ENCODE measurements at places on chromosomes 6 and 20.

- DNase-seq: no peak
Measured at GRCh38 chr6:18388942-18389341, 1.8 kb downstream of the RNF144B start.

DNA sequence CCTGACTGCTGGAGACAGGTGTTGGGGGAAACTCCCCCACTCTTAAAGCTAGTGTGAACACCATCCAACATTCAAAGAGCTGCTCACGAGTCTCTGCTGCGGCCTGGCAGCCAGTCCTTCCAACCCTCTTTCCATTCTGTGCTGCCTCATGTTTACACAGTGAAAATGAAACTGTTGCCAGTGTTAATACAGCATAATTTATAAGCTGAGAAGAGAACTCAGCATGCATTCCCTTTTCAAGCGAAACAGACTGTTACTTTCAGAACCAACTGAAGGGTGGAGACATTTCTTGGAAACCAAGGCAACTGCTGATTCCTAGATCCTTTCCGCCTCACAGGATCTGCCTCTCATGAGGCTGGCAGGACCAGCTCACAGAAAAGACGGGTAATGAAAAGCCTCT lies 533.8 kb upstream of the ID4 start:
- no peak for DNase-seq

DNA sequence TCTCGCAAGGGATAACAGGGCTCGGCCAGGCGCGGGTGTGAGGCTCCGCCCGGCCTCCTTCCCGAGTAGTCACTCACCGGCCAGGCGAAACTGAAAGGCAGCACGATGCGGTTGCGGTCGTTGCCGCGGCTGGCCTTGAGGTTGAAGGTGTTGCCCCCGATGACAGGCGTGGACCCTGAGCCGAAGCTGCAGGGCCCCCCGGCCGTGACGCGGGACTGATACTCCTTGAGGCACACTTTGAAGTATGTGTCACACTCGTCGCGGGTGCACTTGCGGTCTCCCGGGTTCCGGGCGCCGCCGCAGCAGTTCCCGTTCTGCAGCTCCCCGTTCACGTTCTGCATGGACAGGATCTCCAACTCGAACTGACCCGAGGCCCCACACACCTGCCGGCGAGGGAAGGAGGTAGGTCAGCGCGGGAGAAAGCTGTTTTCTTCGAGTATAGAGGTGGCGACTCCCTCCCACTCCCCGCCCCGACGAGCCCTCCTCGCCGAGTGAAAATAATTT lies 1.1 kb downstream of the JAG1 start:
- peak; percentile 55 for DNase-seq

DNA sequence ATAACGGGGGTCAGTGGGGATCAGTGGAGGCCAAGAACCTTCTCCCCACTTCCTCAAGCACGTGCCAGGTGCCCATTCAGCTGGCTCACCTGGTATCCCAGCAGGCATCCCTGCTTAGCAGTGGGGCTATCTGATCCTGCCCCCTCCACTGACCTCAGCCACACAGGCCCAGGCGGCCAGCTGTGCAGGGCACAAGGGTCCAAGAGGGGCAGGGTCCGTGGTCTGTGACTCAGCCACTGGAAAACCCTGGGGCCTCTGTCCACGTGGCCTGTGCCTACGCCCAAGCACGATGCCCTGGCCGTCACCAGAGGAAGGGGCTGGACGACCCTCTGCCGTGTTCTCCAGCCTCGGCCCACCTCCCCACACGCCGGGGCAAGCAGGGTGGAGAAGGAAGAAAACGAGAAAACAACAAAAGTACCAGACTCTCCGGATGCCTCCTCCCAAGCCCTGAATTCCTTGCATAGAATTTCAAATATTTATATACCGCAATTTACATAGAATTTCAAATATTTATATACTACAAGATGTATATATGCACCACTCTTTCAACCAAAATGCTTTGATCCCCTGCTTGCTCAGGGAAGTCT lies 12.1 kb downstream of the PXDC1 start:
- DNase-seq: no peak

DNA sequence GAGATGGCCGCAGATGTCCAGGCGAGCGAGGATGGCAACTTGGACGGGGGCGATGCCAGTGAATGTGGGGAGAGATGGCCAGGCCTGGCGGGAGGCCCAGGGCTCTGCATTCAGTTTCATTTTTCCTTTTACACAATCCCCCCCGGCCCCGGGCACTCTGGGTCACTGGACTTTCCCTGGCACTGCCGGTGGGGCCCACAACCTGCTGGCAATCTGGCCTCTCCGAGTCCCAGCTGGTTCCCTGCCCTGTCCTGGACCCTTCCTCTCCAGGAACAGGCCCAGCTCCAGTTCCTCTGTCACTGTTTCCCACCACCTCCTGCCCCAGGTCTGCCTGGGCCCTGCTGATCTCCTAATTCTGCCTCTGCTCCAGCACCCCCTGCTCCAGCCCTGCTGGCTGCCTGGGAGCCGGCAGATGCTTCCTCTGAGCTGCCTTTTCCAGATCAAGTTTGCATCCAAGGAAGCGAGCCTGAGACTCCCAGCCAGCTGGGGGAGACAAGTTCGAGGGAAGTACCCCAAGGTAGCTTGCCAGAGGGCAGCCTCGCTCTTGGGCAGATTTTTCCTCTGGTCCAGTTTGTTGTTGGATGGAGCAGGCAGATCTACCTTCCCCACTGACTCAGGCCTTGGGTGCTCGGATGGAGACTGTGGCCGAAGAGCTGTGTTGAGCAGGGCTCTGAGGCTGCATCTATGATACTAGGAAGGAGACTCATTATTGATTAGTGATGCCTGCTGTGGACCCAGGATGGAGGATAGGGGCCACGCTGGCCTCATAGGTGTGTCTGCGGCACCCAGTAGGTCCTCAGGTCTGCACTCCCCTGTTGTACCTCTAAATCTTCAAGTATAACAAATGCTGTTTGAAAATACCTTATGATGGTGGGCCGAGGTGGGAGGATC lies 83.2 kb downstream of the CEBPB start:
- no peak for DNase-seq

GRCh38 chr6:73691512-73691911 lies 4.5 kb upstream of the CD109 start:
- DNase-seq: no peak

DNA sequence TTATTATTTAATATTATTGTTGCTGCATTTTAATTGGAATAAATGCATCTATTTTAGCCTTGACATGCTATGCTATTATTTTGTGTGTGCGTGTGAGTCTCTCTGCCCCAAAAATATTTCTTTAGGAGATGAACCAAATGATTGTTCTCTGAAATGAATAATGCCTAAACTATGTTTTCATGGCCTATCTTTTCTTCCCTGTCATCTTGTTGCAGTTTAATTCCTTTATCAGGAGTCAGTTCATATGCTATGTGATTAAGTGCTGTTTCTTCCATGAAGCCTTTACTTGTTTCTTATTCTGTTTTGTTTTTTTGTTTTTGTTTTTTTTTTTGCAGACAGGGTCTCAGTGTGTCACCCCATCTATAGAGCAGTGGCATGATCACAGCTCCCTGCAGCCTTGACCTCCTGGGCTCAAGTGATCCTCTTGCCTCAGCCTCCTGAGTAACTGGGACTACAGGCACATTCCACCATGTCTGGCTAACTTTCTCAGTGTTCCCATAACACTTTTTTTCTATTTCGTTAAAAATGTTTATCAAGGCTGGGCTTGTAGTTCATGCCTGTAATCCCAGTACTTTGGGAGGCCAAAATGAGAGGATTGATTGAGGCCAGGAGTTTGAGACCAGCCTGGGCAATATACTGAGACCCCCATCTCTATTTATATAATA lies 25.7 kb downstream of the TPX2 start:
- DNase-seq: no peak

- DNase-seq: no peak
Measured at GRCh38 chr6:23412770-23413169, 713.2 kb upstream of the NRSN1 start.

DNA sequence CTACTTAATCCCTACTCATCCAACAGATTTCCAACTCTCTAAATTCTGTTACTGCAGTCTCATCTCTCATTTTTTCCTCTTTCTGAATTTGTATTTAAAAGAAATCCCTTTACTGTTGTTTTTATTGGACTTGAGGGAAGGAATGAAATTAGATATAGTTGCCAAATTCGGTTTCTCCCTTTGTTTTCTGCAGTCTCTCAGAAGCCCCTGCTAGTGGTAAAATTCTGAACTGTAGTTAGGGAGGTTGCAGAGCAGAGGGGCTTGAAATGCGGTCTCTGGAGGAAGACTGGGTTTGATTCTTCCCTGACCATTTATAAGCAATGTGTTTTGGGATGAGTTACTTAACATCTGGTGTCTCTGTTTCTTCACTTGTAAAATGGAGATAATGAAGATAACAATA lies 106.3 kb upstream of the TBX18 start:
- no peak for DNase-seq

DNA sequence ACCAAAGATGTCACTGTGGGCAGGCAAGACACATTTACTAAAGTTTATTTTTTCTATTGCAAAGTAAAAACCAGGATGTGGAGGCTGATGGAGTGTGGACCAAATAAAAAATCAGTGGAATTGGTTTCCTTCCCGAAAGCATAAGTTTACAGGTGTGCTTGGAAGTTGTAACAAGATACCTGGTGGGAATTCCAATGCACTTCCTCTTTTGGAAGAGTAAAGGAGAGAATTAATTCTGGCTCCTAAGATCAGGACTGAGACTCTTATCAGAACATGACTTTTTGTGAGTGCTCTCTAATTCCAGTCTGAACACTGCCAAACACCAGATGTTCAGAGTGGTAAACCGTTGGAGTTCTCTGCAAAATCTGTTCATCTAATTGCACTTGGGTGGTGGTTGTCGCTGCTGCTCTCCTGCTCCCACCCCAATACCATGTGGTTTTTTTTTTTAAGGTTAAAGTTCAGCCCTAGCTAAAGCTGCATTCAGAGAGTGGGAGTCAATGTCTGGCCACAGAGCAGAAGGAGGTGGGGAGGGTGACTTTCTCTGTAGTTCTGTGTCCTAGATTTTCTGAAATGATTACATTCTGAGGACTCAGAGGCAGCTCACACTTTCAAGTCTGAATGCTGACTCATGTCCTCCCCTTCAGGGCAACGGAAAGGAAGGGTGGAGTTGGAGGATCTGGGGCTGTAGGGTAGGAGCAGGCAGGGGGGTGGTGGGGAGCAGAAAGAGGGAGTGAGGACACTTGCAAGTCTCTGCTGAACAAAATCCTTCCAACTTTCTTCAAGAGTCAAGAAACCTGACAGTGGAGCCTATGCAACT lies 275.8 kb upstream of the PRDM1 start:
- peak; percentile 73 for DNase-seq

- DNase-seq: no peak
Measured at GRCh38 chr6:21279619-21280018, 313.9 kb upstream of the SOX4 start.

DNA sequence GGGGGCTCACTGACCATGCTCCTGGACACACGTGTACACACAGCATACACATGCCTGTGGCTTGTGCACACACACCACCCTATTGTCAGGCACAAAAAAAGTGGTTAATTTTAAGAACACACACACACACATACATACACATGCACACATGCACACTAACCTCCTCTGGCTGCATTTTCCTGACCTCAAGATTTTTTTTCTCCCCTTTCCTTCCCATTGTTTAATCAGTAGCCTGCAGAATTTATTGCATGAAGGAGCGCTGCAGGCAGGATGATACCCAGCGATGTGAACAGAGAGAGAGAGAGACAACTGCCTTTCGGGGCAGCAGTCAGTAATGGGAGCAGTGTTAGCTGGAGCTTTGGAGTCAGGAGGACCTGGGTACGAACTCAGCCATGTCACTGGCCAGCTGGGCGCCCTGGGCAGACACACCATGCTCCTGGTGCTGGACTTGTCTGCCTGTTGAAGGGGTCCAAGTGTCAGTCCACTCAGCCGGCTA lies 990 bp upstream of the TRAF3IP2 start:
- no peak for DNase-seq

DNA sequence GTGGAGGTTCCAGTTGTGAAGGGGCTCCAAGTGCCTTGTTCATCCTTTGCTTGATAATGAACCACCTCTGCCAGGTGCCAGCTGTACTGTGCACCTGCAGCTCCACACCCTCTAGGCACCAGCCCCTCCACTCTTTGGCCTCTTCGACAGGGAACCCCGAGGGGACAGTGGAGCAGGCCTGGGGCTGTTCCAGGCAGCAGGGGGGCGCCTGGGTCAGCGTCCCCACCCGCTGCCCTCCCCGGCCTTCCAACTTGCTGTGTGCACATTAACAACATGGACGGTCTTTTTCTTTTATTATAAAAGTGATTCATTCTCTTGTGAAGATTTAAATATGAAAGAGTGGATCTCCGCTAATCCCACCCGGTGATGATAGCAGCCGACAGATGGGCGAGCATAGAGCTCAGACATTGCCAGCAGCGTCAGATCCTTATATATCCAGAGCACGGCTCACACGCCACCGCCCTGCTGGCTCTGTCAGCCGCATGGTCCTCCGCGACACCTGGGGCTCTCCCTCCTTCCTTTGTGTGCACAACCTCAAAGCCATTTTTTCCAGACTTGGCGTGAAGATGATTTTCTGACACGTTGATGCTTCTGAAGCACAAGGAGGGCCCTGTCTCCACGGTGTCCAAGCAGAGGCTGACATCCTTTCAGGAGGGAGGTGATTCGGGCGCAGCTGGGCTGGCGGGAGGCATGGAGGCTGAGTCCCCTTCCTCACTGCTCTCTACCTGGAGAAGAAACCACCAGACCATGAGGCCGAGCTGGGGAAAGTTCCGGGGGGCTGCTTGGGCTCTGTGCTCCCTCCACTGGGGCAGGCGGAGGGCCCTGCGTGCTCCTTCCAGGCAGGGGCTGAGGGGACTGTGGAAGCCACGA lies 22.2 kb upstream of the MRGBP start:
- no peak for DNase-seq

GRCh38 chr6:154232013-154232910 lies 124.3 kb downstream of the IPCEF1 start:
- DNase-seq: no peak

- DNase-seq: no peak
Measured at GRCh38 chr20:20959031-20959755, 147.0 kb downstream of the LINC00237 start.

DNA sequence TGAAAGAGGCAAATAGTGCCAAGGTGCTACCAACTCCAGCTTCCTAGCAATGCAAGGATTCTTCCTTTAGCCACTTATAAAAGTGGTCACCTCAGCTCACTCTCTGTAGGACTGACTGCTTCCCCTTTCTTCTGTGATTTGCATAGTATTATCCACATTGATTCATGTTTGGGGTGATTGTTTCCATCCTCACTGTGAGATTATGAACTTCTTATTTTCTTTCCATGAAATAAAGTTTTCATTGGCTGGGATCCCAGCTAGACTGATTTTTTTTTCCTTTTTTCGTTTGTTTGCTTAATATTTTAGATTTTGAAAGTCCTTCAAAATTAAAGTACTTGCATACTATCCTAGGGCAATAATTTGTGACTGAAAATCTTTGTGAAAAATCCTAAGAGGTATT lies 50.5 kb downstream of the EYA4 start:
- DNase-seq: no peak

DNA sequence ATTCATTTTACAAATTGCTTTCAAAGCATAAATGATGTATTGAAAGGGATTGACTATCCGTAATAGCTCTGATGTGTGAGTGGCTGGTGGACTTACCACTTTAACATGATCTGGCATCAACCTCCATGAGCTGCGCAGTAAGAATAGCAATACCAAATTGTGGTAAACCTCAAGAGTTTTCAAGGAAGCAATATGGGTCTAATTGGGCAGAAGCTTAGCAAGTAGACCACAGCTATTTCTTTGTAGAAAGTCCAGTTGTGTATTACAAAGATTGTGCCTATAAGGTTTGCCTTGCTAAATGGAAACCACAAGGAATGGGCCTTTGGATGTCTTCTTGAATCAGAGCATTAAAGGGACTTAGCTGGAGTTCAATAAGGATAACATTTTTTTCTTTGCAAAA lies 736.6 kb downstream of the KIF16B start:
- no peak for DNase-seq

Data from stimulated activated CD4-positive, alpha-beta T cell treated with anti-CD3 and anti-CD28 coated beads, Interleukin-1b, Interleukin-23, amount 100 ng/mL, for 48 hours (primary cell).